PC-3 (cell line): ENCODE measurements at places on chromosomes 3 and 15. TPM values are rescaled to one million over a fixed set of nuclear protein-coding genes. Genes with fewer than 3 reads are reported as not detected.

- no peak for DNase-seq
Measured at GRCh38 chr15:74430510-74430951, 3.2 kb downstream of the SEMA7A start.

GRCh38 chr15:26736502-26737248 lies 36.2 kb downstream of the GABRB3 start:
- DNase-seq = no peak

The GOLGA8N gene
- total RNA-seq = 0.91 and 1.4 TPM in 2 replicates

The PTH1R gene
- not detected in 2 replicates for total RNA-seq

DNA sequence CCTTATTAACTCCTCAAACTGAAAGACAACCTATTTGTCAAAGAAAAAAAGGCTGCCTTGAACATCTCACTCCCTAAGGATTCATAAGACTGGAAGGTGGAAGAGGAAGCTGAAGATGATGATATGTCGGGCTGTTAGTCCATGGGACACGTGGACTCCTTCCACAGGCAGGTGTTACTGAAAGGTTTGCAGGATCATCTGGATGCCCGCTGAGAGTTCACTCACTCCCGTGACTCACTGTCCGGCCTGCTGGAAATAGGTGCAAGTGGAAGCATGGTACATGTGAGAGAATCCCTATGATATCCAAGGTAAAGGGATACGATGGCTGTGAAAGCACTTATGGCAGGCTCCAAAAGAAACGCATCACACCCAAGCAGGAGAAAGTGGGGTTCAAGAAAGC lies 33.3 kb upstream of the FBN1 start:
- no peak for DNase-seq

DNA sequence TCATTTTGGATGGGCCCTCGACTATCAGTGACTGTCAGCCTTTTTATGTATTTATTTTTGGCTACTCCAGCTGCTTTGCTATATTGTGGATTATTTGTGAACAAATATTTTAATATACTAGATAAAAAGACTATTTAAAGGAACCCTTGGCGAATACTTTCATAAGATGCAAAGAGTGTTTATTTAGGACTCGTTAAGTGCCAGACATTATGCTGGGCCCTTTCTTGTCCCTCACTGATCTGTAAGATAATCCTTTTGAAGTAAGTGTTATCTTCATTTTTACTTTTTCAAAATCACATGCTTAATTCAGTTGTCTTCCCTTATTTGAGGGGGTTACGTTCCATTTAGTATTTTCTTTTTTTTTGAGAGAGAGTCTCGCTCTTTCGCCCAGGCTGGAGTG lies 376.8 kb upstream of the C2CD4B start:
- no peak for DNase-seq

DNA sequence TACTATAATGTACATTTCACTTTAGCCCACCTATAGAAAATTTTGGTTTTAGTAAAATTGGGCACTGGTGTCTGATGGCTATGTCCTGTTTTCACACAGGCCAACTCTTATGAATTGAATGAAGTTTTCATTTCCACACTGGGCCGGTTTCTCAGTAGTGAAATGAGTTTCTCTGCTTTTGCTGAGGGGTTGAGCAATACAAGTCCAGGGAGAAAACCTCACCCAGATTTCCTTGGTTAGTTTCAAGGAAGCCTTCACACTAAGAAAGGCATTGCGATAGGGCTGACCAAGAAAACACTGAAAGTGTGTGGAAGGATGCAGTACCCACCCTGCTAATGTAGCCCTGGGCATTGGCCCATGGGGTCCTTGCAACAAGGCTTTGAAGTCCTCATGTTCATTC lies 331.5 kb upstream of the CFAP20DC start:
- DNase-seq = no peak

GRCh38 chr3:51970606-51971300 lies 3.1 kb downstream of the ABHD14B start:
- no peak for DNase-seq

- DNase-seq = no peak
Measured at GRCh38 chr3:129409541-129409940, 18.9 kb downstream of the EFCAB12 start.

- peak; percentile 79 for DNase-seq
Measured at GRCh38 chr3:46931631-46932331, 44.8 kb downstream of the CCDC12 start.

GRCh38 chr15:64235552-64235951 lies 72.7 kb upstream of the PPIB start:
- no peak for DNase-seq

DNA sequence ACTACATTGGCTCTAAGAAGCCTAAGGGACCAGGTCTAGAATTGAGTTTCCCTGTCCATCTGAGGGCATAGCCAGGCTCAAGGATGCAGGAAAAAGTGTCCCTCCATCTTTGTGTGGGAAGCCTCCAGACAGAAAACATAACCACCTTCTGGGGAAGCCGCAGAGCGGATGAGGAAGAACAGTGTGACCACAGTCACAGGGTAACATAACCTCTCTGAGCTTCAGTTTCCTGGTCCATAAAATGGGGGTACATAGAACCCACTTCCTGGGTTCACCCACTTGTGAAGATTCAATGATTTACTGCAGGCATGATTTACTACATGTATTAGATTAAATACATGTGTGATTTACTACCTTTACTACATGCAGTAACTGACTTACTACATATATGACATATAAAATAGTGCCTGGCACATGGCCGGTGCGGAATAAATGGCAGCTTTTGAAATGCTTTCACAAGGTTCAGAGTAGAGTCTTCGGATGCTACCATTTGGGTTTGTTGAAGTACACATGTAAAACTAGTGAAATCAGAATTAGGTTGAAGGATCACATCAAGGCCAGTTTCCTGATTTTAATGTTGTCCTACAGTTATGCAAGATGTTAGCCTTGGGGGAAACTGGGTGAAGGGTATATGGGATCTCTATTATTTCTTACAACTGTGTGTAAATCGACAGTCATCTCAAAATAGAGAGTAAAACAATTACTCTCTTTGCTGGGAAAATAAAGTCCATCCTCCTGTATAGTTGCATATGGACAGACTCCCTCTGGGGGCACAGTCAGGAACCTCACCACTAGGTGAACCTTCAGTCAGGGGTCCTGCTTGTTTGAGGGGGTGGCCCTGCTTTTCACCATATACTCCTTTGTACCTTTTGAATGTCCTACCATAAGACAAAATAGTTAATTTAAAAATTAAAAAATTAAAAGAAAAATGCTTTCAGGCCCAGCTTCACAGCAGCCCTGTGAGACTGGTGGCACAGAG lies 86.0 kb downstream of the SEMA5B start:
- DNase-seq = no peak

GRCh38 chr3:184796551-184796950 lies 15.4 kb upstream of the VPS8 start:
- DNase-seq = no peak

GRCh38 chr3:178295292-178295912 lies 240.8 kb upstream of the KCNMB2 start:
- no peak for DNase-seq

The CLSTN2 gene
- not detected in 2 replicates for total RNA-seq
